ENCODE measurements at places on chromosomes 16 and 17.
A peak's percentile ranks its signal among the peaks of the same experiment; 100 is the strongest.

DNA sequence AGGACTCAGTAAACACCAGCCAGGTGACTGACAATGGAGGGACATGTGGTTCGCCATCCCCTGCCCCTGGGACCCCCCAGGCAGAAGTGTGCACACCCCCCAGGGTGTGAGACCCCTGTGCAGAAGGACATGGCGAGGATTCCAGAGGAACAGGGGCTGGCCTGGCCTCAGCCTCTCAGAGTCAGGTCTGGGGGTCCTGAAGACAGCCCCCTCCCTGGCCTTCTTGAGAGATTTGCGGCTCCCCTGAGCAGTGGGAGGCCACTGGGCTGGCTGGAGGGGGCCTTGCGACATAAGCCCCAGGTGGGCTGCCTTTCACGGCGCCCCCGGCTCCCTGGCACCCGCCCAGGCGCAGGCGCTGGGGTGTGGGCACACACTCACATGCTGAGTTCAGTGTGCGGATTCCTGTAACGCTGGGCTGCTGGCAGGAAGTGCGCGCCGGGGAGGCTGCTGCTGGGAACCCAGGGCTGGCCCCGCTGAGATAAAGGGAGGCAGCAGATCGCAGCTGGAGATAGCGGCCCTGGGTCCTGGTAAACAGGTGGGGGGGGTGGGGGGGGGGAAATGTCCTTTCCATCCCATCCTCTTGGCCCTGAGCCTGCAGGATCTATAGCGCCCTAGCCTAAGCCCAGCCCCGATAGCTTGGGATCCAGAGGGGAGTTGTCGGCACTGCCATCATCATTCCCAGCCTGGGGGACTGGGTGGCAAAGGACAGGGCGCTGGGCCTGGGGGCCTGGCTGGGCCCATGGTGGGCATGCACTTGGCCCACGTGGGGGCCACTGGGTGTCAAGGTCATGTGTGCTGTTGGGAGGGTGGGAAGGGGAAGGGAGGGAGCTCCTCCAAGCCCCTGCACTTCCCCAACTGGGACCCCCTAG is 27.1 kb downstream of the TMEM235 start:
- no peak for DNase-seq

DNA sequence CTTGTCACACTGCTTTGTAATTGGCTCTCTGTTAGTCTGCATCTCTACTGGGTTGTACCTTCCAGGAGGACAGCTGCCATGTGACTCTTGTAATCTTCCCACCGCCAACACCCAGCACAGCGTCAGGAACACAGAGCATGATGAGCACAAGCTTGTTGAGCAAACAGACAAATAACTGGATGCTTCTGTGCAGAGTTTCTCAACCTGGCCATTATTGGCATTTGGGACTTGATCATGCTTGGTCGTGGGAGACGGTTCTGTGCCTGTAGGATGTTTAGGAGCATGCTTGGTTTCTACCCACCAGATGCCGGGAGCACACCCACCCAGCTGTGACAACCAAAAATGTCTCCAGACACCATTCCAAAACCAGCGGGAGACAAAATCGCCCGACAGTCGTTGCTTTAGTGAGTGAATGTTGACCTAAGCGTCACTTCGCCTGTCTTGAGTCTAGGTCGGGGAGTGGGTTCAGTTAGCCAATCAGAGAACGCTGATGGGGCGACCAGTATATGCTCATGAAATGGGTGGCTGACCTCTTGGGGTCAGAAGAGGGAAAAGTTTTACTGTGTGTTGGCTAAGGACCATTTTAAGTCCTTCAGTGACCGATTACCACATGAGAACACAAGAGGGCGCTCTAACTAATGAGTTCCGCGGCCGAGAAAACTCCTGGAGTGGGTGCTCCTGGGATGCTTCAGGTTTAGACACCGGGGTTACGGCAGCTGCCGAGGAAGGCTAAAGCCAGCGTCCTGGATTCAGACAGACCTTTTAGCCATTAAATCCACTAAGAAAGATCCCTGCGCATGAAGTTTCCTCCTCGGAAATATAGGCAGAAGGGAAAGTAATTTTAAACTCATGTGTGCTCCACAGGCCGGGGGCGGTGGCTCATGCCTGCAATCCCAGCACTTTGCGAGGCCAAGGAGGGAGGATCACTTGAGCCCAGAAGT is 57.8 kb upstream of the TEX2 start:
- no peak for DNase-seq

GRCh38 chr17:39429600-39429999 is 21.5 kb downstream of the MED1 start:
- no peak for DNase-seq

DNA sequence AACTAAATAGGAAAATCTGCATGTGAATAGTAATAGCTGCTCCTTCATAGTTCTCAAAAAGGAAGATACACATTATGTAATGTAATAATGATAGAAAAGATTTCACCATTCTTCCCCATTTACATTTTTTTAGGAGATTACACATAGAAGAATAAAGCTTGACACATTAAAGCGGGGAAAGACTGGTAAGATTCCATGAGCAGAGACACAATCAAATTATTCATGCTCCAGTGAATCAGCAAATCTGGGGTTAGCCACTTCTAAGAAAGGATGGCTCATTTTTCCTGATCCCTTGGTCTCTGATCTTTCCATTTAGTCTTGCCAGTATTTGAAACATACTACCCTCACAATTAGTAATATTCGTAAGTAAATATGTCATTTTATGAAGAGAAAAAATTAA is 81.9 kb downstream of the CA4 start:
- DNase-seq = no peak

DNA sequence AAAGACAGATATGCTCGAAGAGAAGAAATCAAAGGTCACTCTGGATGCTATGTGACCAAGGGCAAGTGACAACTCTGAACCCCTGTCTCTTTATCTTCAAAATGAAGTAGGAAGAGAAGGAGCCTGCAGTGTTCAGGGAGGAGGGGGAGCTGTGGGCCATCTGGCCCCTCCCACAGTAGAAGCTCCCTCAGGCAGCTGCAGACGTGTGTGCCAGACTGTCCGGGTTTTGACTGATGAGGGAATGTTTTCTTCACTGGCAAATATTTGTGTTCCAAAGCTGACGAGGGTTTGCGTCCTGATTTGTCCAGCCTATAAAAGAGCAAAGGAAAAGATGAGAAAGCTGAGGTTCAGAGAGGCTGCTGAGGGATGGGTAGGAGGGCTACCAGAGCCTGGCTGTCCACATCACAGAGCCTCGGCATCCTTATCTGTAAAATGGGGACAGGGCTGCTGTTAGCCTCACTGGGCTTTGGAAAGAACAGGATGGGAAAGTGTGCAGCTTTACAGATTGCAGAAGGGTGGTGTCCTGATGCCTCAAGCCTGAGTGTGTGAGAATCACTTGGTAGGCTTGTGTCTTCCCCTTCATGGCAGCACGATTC is 1.8 kb upstream of the GINS2 start:
- no peak for DNase-seq

- no peak for DNase-seq
Observed at GRCh38 chr17:31487648-31488263, 96.3 kb downstream of the RAB11FIP4 start.

GRCh38 chr17:47199627-47200324 is 9.4 kb upstream of the MYL4 start:
- DNase-seq = no peak

GRCh38 chr17:42422958-42423712 is at the start of gene CAVIN1:
CAVIN1 (minus strand) TSS chr17:42423256; CDS start chr17:42423097, 159 bp downstream.
- DNase-seq = peak; percentile 67

DNA sequence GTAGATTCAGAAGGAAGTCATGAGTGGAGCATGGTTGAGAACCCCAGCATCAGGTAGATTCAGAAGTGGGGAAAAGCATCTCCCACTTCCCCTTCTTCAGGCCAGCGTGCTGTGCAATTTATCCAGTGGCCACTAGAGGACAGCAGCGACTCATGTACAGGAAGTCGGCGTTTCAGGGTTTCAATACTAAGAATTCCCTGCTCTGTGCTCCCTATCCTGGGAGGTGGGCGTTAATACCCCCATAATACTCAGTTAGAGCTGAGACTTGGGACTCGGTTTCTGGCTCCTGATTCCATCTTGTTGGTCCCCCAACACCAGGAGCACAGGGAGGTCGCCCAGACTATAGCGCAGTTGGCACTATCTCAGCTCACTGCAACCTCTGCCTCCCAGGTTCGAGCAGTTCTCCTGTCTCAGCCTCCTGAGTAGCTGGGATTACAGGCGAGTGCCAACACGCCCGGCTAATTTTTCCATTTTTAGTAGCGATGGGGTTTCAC is 75.3 kb upstream of the AMZ2 start:
- DNase-seq = no peak

- DNase-seq = no peak
Observed at GRCh38 chr17:80656590-80656989, 112.0 kb downstream of the RPTOR start.

DNA sequence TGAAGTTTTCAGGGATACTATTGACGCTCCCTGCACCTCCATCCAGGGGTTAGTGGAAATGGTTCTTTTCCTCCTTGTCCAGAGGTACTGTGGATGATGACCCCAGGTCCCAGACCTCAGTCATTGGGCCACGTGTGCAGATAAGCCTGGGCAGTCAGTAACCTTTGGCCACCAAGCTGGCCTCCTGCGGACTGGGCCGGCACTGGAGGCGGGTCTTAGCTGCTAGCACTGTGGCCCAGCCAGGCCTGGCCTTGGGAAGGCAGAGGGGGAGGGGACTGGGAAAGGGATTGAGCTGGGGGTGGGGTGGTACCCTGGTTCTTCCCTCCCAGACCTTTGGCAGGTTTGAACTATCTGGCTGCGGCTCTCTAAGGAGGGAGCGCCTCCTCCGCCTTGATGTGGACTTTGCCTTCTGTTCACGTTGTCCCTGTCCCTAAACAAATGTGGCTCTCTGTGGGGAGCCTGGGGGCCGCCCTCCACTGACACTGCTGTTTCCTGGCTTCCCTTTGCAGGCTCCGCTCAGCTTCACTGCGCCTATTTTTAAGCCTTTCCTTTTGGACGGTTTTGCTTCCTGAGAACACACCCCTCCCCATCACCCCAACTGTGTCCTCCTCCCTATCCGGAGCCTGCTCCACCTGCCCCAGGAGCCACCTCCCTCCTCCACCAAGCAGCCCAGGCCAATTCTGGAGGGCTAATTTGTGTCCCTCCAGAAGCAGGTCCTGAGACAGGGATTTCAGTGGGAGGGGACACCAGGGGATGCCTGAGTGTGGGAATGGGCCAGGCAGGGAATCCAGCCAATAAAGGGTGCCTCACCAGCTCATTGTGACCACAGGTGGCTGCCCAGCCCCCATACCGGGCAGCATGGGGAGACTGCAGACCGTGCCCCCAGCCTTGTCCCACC is 251.9 kb downstream of the SEC14L1 start:
- DNase-seq = no peak

Data from cortex of kidney (tissue), 1 donor.